ENCODE measurements at places on chromosomes 7 and 10.

DNA sequence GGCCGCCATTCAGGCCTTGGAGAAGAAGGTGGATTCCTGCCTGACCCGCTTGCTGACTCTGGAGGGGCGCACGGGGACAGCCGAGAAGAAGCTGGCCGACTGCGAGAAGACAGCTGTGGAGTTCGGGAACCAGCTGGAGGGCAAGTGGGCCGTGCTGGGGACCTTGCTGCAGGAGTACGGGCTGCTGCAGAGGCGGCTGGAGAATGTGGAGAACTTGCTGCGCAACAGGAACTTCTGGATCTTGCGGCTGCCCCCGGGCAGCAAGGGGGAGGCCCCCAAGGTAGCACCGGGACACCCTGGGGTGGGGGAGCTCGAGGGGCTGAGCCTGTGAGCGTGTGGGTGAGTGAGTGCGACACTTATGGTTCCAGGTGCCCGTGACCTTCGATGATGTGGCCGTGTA, 4.5 kb downstream of the ZNF783 start:
- no peak for DNase-seq

DNA sequence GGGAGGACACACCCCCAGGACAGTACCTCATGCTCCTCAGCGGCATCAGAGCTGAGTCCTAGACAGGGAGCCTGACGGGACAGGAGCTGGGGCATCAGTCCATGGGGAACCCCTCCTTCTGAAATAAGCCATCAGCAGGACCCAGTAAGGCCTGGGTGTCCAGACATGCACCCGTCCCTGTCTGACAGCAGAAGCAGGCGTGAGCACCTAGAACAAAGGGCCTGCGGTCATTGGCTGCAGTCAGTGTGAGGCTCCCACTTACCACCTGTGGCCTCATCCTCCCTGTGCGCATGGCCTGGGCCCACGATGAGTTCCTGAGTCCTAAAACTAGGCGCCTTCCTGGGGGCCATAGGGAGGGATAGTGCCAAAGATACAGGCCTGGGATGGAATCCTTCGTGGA, 484.7 kb downstream of the PTPRN2 start:
- DNase-seq: no peak

GRCh38 chr7:155276800-155277375, 20.8 kb upstream of the INSIG1 start:
- no peak for DNase-seq

DNA sequence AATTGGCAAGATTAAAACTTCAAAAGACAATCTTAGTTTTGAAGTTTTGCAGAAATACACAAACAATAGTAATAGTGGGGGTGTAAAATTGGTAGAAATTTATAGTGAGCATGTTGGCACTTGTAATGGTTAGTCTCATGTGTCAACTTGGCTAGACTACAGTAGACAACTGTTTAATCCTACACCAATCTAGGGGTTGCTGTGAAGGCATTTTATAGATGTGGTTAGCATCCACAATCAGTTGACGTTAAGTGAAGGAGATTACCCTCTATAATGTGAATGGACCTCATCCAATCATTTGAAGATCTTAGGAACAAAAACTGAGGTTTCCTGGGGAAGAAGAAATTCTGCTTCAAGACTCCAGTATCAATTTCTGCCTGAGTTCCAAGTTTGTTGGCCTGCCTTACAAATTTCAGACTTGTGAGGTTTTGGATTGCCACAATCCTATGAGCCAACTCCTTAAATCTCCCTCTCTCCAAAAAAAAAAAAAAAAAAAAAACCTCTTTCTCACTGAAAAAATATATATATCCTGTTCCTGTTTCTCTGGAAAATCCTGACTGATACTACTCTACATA, 531.6 kb upstream of the IGFBP3 start:
- DNase-seq: no peak

- DNase-seq: no peak
Measured at GRCh38 chr10:29692121-29692539, 57.4 kb upstream of the SVIL start.

GRCh38 chr10:102761981-102762380, 18.2 kb downstream of the WBP1L start:
- no peak for DNase-seq

DNA sequence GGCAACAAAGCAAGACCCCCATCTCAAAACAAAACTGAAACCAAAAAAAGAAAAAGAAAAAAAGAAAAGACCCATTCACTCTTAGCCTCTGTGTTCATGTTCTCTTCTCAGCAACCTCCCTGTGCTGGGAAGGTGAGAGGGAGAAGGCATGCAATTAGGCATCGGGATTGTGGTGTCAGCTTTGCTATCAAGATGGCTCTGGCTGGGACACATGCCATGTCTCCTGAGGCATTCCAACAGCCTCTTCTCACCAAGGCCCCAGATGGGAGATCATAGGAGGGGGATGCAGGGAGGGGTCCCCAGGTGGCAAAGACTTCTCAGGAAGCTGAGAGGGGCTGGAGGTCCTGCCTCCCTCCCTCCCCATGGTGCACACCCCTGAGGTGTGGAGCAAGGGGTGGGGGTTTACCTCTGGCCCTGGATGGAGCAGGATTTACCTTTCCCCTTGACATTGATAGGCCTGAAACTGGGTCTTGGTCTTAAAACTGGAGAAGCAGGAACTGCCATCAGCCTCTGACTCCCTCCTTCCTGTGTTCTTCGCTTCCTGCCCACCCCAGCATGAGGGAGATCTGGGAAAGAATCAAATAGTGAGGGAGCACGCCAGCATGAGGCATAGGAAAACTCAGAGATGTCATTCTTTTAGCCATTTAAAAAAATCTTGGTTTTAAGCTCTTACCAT, 96.2 kb upstream of the DUSP5 start:
- no peak for DNase-seq

GRCh38 chr10:128808921-128809440, 658.1 kb upstream of the MGMT start:
- no peak for DNase-seq

- DNase-seq: no peak
Measured at GRCh38 chr7:132243463-132243862, 332.8 kb downstream of the PLXNA4 start.

GRCh38 chr7:74656441-74656836, 1.1 kb upstream of the GTF2I start:
- DNase-seq: peak; percentile 52

GRCh38 chr7:46720761-46721160, 799.7 kb upstream of the IGFBP3 start:
- DNase-seq: no peak

DNA sequence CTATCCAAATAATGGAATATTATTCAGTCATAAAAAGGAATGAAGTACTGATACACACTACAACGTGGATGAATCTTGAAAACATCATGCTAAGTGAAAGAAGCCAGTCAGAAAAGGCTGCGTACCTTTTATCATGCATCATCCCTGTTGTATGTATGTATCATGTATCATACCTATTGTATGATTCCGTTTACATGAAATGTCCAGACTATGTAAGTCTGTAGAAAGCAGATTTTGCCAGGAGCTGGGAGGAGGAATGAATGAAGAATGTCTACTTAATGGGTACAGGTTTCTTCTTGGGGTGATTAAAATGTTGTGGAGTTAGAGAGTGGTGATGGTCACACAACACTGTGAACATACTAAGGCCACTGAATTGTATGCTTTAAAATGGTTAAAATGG, 135.9 kb upstream of the KLF14 start:
- DNase-seq: no peak

DNA sequence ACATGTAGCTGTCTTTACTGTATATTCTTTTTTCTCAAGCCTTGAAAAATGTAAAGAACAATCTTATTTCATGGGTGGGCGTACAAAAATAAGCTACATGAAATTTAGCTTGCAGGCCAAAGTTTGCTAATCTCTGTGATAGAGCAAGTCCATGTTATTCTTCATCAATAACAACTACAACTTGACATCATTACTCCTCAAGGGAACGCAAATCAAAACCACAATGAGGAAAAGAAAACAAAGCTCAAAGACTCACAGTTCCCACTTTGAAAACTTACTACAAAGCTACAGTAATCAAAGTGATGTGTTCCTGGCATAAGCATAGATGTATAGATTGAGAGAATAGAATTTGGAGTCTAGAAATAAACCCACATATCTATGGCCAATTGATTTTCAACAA, 62.5 kb downstream of the GNA12 start:
- no peak for DNase-seq

GRCh38 chr10:75295868-75296441, 60.2 kb upstream of the COMTD1 start:
- no peak for DNase-seq

GRCh38 chr7:101705331-101705730, 76.2 kb upstream of the MYL10 start:
- no peak for DNase-seq

GRCh38 chr7:8442814-8443304, 9.4 kb downstream of the NXPH1 start:
- no peak for DNase-seq

DNA sequence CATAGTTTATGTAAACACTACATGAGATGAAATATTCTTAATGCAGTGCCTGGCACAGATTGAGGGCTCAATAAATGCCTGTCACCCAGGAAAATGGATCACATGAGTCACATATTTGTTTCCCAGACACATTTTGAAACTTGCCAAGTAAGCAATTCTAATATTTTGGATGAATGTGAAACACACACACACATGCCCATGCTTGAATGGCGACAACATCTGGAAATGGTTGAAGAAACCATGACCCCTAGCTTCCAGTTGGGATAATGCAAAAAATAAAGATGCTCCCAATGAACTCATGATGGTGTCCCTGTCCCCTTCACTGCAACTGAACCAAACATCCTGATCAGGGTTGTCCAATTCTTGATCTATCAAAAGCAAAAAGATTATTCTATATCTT, 797.3 kb downstream of the XPNPEP1 start:
- DNase-seq: no peak

GRCh38 chr7:157514746-157515145, 177.9 kb downstream of the DNAJB6 start:
- peak; percentile 42 for DNase-seq

- DNase-seq: no peak
Measured at GRCh38 chr10:63133821-63134557, 861 bp downstream of the NRBF2 start.

DNA sequence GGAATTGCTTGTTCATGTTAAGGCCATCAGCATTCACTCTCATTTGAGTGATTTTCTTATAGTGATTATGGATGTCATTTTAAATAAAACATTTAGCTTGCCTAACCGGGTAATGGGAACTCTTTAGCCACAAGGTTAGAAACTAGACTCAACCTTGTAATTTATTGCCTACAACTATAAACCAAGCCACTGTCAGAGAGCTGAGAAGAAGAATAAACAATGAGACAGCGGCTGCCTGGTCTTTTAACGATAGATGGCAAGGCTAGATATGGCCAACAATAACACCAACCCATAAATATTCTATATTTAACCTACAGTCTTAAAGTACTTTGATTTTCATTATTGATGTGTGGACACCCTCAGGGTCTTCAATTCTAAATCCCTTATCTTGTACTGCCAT, 27.8 kb upstream of the INHBA start:
- DNase-seq: no peak

GRCh38 chr10:36021096-36021495, 379.0 kb upstream of the FZD8 start:
- no peak for DNase-seq

- DNase-seq: no peak
Measured at GRCh38 chr10:92755725-92756124, 66.0 kb downstream of the HHEX start.

- DNase-seq: no peak
Measured at GRCh38 chr7:149248777-149249176, 9.3 kb downstream of the ZNF212 start.

- no peak for DNase-seq
Measured at GRCh38 chr10:130443066-130443465, 306.9 kb downstream of the GLRX3 start.

DNA sequence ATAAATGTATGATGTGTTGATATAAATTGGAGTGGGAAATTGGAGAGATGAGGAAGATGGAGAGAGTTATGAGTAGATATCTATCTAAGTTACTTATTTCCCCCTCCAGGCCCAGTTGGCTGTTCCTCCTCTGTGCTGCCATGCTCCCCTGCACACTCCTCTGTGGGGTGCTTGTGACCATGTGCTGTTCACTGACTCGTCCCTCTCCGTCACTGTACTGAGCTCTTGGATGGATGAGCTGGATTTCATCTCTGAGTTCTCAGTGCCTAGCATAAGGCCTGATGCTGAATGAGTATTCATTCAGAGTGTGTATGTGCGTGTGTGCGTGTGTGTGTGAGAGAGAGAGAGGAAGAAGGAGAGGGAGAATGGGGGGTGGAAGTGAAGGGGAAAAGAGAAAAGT, 14.5 kb downstream of the OR9A2 start:
- DNase-seq: no peak

GRCh38 chr7:135257-135653, 57.1 kb upstream of the FAM20C start:
- no peak for DNase-seq

- no peak for DNase-seq
Measured at GRCh38 chr7:138097064-138097741, 20.9 kb downstream of the AKR1D1 start.

- DNase-seq: no peak
Measured at GRCh38 chr7:83850125-83850524, 201.2 kb upstream of the SEMA3E start.
